Thymus (tissue), 14 donors: ENCODE measurements at places on chromosomes 5 and 9.

GRCh38 chr5:43631182-43631910 is 28.4 kb downstream of the NNT start:
- DNase-seq = peak; percentile 56

GRCh38 chr5:150648294-150649107 is 8.0 kb downstream of the SYNPO start:
- no peak for DNase-seq

DNA sequence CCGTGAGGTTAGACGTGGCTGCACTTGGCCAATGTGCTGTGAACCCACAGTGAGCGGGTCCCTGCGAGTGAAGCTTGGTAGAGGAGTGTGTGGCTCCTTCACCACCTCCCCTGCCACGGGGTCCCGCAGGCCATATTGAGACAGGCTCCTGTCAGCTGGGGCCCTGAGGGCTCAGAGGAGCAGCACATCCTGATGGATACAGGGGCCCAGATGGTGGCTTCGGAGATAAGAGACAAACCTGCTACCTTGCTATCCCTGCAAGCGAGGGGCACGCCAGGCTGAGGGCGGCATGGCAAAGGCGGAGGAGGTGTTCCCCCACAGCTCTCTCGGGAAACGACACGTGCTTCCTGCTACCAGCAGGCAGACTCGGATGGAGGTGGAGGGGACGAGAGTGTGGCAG is 33.1 kb downstream of the SLC6A3 start:
- no peak for DNase-seq

- no peak for DNase-seq
Measured at GRCh38 chr9:113220467-113221002, 542 bp downstream of the FKBP15 start.

GRCh38 chr9:105459336-105459735 is 11.5 kb downstream of the FSD1L start:
- no peak for DNase-seq

DNA sequence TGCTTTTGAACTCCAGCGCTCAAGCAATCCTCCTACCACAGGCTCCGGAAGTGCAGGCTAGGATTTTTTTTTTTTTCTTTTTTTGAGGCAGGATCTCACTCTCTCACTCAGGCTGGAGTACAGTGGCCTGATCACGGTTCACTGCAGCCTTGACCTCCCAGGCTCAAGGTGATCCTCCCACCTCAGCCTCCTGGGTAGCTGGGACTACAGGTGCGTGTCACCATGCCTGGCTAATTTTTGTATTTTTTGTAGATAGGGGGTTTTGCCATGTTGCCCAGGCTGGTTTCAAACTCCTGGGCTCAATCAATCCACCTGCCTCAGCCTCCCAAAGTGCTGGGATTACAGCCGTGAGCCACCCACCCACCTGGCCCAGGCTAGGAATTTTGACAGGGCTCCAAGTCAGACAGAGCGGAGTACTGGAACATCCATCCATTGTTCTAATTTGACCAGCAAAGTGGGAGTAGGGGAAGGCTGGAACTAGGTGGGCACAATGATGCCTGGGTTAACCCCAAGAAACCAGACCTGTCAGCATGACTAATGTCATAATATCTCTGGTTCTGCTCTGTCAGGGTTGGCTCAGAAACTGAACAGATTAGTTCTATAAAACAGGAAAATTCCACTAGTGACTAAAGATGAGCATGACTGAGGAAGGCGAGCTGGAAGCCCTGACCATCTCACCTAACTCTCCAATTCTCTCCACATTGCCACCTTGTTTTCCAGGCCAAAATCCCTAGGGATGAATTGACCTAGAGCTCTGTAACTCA is 9.2 kb downstream of the ZBTB5 start:
- no peak for DNase-seq

DNA sequence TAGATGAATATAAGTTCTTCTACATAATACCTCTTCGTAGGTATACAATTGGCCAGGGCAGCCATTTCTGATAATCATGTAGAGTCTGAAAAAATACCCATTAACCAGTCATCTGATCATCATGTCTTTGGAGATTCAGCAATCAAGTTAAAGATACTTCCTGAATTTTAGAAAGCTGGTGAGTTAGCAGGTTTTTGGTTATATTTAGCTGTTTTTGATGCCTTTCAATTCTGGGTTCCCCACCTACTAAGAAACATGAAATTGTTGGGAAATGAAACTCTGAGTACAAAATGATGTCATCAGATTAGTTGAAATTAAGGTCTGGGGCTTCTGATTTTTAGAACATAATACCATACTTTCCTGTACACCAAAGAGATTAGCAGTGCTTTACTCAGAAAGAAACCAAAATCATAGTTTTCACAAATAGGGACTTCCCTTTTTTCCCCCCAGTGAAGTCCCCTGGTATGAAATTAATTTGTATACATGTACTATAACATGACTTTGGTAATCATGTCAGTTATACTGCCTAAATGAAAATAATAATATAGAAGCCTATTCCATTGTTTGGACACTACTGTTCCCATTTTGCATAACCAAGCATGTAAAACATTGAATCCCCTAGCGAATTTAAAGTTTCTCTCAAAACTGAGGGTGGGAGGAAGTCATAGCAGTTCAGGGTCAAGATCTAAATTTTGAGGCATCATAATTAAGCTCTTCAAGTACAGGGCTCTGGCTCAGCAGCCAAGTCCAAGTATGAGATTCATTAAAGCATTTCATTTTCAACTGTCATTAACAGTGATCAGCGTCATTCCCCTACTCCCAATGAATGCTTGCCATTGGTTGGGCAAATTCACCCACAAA is 17.9 kb downstream of the PRLR start:
- no peak for DNase-seq

DNA sequence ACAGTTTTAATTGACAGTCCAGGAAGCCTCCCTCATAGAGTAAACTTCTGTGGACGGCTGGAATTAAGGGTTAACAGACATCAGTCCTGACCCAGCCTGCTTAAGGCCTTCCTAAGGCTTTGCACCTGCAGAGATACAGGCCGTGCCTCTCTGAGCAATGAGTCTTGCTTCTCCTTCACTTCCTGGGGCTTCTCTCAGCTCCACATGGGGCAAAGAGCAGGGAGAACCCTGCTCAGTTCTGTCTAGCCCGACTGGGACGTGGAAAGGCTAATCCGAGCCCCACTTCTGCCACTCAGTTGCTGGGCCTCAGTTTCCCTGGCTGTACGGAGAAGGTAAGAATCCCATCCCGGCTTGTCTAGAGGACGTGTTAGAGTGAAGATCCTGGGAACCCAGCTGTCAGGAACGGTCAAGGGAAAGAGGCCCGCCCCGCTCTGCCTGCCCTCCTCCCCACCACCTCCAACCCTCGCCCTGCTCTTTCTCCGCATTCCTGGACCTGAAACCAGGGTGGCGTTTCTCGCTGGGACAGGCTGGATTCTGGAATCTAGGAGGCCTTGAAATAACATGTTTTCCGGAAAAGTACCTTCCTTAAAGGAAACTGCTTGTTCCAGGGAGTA is 6.5 kb downstream of the SPAAR start:
- DNase-seq = no peak

GRCh38 chr5:34667705-34668104 is 11.6 kb downstream of the RAI14 start:
- no peak for DNase-seq

DNA sequence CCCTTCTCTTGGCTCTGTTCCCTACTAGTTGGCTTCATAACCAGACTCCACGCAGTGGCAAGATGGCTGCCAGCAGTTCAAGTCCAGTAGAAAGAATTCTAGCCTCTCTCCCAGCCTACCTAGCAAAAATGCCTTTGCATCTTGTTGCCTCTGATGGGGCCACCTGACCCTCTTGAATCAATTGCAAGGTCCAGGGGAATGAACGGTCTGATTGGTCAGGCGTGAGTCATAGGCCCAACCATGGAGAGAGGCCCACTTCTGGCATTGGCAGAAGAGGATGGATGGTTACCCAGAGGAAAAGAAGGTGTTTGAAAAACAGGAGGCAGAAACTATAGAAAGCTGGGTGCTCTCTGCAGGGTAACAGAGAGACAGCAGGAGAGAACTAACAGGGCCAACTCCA is 622.6 kb downstream of the CCDC171 start:
- DNase-seq = no peak

- DNase-seq = no peak
Measured at GRCh38 chr9:114154600-114155102, 686 bp upstream of the COL27A1 start.

- DNase-seq = no peak
Measured at GRCh38 chr9:114321759-114322158, 1.1 kb upstream of the ORM1 start.

DNA sequence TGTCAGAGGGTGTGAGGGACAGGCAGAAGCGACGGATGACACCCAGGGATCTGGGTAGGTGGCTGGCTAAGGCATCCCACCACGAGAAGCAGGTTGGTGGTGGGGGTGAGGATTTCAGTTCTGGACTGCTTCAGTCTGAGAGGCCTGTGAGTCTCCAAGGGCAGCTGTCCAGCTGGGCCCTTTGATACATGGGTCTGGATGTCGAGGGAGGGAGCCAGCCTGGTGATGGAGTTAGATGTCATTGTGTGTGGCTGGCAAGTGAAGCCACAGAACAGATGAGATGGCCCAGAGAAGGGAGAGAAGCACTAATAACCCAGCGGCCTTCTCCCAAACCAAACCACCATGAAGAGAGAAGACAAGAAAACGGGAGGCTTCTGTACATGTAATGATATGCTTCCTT is 11.1 kb downstream of the MED27 start:
- no peak for DNase-seq

DNA sequence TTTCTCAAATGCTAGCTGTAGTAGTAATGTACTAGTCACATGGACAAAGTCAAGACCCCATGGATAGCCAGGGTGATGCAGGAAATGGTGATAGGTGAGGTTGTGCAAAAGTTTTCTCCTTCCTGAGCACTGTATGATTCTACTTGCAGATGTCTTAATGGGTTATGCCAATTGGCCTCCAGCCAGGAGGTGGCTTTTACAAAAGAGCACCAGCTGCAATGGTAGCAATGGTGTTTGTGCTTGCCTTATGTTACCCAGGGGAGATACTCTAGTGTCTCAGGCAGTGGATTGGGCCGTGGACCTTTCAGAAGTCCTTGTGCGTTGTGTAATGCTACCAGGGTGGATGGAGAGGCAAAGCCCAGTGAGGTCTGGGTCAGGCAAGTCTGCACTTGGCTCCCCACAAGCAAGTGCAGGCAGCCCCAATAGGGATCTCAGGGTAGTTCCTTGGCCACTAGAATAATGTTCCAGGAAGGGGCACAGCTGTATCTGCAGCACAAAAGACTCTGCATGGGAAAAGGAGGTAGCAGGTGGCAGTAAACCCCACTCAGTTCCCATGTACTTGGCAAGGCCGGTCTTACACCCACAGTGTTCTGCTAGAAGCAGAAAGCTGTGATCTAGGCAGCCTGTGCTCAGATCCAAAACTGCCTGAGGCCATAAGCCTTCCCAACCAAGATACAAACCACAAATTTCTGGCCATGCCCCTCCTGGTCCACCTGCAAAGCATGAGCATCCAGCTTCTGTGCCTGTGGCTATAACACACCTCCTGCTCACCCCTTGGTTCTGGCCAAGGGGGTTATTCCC is 46.4 kb upstream of the EDIL3 start:
- no peak for DNase-seq

DNA sequence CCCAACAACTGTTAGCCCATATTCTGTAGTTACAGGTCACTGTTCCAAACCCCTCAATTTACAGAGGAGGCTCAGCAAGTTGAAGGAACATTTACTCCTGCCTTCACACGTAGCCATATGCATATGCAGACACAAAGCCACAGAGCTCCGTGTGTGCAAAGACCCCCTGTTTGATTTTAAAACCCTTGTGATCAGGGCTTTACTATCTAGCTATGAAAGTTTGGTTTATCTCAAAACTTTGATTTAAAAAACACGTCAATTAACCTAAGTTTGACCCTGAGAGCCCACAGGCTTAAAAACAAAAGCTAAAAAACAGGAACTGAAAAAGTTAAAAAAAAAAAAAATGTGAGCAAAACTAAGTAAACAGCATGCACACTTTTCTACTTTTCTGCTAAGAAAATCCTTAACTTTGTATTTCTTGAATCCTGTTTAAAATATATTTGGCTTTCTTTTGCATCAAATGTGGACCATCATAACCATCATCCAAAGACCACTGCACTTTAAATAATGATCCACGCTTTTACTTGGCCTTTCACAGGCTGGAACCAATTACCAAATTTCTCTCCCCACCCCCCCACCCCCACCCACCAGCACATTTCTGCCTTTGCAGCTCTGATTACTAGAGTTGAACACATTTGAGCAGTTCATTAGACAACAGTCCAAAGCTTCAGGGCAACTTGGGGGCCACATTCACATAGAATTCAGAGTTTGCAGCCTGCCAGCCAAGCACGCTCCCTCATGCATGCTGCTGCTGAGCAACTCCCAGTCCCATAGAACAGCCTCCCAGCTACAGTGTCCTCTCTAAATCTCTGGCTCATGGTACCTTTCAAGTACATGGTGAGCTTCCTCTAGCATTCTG is 128.8 kb upstream of the MAP3K1 start:
- DNase-seq = no peak

DNA sequence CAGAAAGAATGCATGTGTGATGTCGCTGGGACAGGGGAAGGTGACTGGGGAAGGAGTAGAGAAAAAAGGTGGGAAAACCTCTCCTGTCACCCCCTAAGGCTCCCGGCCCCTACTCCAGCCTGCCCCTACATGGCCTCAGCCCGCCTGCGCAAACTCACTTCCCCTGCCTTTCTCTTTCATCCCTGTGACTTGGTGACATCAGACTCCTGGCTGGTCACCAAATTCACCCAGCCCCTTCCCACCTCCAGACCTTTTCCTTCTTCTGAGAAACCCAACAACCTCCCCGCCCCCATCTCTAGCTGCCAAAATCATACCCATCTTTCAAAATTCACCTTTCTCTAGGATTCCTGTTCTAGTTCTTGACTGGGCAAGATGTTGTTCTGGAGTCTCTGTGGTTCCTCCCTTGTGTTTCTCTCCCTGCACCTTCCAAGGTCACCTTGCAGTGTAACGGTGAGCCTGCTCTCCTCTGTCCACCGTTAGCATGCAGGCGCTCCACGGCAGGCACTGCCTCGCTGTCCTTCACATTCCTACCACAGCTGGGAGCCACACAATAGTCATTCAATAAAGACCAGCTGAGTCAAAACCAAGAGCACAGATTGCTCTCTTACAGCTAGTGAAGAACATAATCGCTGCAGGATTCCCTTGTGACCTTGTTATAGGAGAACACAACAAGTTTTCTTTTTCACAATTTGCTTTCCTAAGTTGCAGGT is 134.5 kb downstream of the FANCC start:
- no peak for DNase-seq

- no peak for DNase-seq
Measured at GRCh38 chr5:115324021-115324420, 27.6 kb upstream of the CCDC112 start.

GRCh38 chr5:34657988-34658387 is 1.9 kb downstream of the RAI14 start:
- DNase-seq = no peak

DNA sequence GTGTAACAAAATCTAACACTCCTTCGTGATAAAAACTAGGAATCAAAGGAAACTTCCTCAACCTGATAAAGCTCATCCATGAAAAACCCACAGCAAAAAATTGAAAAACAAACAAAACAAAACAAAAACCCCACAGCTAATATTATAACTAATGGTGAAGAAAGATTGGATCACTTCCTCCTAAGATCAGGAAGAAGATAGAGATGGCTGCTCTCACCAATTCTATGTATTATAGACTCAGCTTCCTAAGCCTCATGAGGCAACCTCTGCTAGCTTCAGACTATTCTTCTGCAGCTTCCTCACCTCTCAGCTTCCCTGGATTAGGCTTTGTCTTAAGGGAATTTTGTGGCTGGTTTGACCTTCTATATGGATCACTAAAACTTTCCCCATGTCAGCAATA is 40.1 kb downstream of the PHAX start:
- DNase-seq = no peak
